ENCODE measurements at places on chromosomes 11 and 22.

DNA sequence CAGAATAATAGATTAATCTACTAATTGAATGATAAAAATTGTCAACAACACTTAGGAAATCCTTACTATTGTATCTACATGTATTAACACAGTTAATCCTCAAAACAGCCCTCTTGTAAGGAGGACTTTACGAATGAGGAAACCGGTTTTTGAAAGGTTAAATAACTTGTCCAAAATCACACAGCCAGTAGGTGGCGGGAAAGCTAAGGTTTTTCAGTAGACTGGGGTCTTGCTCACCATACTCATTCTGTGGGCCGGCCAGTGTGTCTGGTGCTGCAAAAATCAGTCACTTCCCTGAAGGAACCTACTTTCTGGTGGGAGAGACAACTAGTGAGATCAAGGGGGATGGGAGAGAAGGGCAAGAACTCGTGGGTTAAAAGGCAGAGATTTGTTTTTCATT is 3.8 kb downstream of the DCPS start:
- DNase-seq, result no peak

DNA sequence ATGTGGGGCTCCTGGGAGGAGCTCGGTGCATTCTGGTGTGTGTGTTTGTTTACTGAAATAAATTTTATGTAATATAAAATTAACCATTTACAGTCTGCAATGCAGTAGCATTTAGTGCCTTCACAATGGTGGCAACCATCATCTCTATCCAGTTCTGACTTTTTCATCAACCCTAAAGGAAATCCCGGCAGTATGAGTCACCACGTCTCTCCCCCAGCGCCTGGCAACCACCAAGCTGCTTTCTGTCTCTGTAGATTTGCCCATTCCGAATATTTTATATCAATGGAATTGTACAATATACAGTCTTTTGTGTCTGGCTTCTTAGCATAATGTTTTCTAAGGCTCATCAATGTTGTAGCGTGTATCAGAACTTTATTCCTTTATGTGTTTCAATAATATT is 300.5 kb downstream of the MIAT start:
- DNase-seq, result no peak

GRCh38 chr22:31400023-31400397 is 606 bp downstream of the DRG1 start:
- DNase-seq, result no peak

GRCh38 chr22:29129808-29130140 is 56.9 kb downstream of the KREMEN1 start:
- no peak for DNase-seq

DNA sequence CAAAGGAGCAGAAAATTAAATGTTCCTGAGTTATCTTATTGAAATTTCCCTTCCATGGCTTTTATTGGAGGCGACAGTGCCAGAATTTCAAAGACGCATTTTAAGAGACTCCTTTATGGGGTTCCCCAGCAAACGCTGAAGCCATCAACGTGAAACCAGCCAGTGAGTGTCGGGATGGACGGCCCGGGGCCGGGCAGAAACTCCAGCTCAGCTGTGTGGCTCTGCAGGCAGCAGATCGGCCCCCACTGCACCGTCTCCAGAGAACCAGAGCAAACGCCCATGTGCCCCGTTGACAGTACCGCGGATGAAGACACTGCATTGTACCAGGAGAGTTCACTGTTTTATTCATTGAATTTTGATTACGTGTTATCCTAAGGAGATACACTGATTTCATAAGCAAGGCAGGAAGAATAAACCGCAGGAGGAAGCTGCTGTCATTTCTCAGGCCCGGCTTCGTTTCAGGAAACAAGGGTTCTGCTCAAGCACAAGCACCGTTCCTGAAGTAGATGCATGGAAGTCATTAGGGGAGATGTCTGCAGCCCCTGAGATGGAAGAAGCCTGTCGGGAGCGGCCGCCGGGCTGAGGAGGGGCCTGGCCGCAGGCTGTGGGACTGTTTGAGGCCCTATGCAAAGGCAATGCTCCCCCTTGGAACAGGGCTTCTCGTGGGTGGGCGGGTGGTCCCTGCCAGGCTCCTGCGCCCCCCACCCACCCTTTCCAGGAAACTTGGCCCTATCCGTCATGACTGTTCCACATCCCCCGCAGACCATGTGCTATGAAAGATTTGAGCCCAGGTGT is 639.7 kb downstream of the TBC1D22A start:
- no peak for DNase-seq

GRCh38 chr22:18000441-18001039 is 23.8 kb downstream of the MICAL3 start:
- DNase-seq, result no peak

DNA sequence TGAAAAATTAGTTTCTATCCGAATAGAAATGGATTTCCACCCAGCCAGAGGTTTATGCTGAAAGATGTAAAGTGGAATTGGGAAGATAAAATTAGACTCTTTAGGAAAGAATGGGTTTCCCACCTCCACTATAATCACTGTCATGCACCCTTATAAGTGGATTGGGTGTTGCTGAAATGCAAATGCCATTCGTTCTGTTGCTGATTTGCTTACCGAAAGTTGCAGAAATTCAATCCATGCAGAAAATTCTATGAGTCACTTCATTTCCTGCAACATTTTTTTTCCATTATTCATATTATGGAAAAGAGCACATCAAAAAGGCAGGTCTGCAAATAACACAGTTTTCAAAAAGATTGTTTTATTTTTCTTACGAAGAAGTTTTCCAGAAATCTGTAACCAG is 65.6 kb downstream of the LDLRAD3 start:
- DNase-seq, result no peak

GRCh38 chr11:95152876-95153856 is 63.5 kb downstream of the ENDOD1 start:
- DNase-seq, result no peak

DNA sequence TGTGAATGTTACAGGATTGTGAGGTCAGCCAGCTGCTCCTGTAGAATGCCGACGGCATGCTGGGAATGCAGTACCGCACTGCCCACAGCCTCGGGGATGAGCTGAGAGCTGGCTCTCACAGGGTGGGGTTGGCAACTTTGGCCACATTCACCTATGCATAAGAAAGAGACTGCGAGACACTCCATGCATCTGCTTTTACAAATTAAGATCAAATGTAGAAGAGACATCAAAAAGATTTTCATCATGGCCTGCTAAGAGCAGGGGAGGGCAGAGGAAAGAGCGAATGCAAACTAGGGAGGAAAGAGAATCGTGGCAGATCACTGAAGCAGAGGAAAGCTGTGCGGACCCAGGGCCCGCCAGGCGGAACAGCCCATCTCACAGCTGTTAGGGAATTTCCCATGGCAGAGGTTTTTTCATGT is 49.8 kb upstream of the SPATA19 start:
- no peak for DNase-seq

DNA sequence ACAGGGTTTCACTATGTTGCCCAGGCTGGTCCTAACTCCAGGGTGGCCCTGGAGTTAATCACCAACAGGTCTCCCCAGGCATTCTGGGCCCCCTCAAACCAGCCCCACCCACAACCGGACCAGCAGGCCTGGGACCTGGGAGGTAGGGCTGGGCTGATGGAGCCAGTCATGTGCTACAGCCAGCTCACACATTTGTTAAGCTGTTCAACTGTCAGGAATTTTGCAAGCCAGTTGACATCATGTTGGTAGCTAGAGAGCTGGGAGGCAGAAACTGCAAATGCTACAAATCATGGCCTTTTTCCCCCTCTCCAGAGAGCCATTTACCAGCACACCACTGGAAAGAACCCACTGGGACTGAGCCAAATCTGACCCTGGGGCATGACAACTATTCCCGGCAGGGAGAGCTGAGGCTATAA is 6.8 kb downstream of the ARHGAP1 start:
- DNase-seq, result no peak

GRCh38 chr22:49062802-49063544 is 764.7 kb downstream of the BRD1 start:
- DNase-seq, result no peak

- DNase-seq, result no peak
Observed at GRCh38 chr11:128627666-128628324, 40.4 kb upstream of the ETS1 start.

- DNase-seq, result no peak
Observed at GRCh38 chr11:97862021-97862420, 1158.7 kb upstream of the CNTN5 start.

DNA sequence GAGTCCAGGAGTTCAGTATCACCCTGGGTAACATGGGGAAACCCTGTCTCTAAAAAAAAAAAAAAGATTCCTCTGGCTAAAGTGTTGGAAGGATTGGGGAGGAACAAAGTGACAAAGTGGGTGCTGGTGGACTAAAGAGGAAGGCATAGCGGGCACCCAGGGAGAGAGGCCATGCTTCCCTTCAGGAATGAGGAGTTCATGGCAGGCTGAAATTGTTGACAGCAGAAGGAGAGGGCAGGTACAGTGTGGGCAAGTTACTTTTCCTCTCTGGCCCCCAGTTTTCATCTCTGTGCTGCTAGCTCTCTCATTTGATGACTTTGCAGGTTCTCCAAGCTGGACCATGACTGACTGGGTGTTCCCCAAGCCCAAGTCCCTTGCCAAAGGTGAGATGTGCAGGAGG is 4.4 kb upstream of the SYT13 start:
- no peak for DNase-seq

DNA sequence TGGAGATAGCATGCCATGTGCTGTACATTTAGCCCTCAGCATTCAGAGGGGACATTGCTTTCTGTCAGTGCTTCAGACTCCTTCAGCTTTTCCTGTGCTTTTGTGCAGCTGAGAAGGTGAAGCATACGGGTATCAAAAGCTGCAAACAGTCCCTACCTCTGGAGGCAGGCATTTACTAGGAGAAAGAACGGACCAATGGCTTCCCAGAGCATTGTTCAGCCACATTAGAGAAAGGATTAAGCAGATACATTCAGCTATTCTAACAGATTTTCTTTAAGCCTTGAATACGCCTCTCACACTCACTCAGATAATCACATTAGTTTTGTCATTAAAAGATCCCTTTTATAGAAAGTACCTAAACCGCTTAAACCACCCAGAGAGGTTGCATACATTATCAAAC is 80.7 kb upstream of the FAM181B start:
- DNase-seq, result no peak

- DNase-seq, result no peak
Observed at GRCh38 chr11:111472228-111472627, 40.0 kb downstream of the BTG4 start.

- DNase-seq, result no peak
Observed at GRCh38 chr11:132772703-132773545, 759.4 kb downstream of the OPCML start.

GRCh38 chr11:56885177-56885576 is 103.5 kb upstream of the OR5AK2 start:
- DNase-seq, result no peak

GRCh38 chr22:35995348-35995747 is 33.3 kb downstream of the RBFOX2 start:
- no peak for DNase-seq

- no peak for DNase-seq
Observed at GRCh38 chr11:45994371-45995341, 72.2 kb downstream of the LARGE2 start.

DNA sequence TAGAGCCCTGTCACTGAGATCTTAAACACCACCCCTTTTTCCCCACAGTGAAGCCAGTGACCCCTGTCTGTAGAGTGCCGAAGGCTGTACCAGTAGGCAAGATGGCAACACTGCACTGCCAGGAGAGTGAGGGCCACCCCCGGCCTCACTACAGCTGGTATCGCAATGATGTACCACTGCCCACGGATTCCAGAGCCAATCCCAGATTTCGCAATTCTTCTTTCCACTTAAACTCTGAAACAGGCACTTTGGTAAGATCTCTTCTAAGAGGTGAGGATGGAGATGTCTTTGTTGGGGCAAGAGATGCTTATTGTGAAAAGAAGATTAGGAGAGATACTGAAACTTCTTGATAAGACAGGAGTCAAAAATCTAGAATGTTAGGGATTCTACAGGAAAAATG is 75.9 kb downstream of the JAM3 start:
- DNase-seq, result no peak

- no peak for DNase-seq
Observed at GRCh38 chr11:130511765-130512164, 63.3 kb downstream of the ADAMTS15 start.

- DNase-seq, result no peak
Observed at GRCh38 chr11:17238377-17238776, 30.6 kb upstream of the PIK3C2A start.

GRCh38 chr11:115481528-115481927 is 22.7 kb downstream of the CADM1 start:
- DNase-seq, result no peak

GRCh38 chr11:6397636-6398035 is 7.4 kb downstream of the SMPD1 start:
- no peak for DNase-seq

GRCh38 chr11:111660822-111661221 is 58.6 kb downstream of the SIK2 start:
- no peak for DNase-seq

All from Right ventricle myocardium inferior (tissue), 1 donor.